ENCODE measurements at places on chromosomes 4 and X.
A peak's percentile ranks its signal among the peaks of the same experiment; 100 is the strongest.

GRCh38 chr4:53424280-53424679 is 46.8 kb downstream of the FIP1L1 start:
- no peaks in the 10 kb centered on the region for H3K27me3 ChIP-seq
- DNase-seq = no peak
- H3K4me1 ChIP-seq = peaks cover 4% of the 10 kb centered on the region

- peaks cover 27% of the 10 kb centered on the region for H3K36me3 ChIP-seq
- DNase-seq = no peak
- H3K27me3 ChIP-seq = no peaks in the 10 kb centered on the region
- H3K27ac ChIP-seq = no peak overlapping the region
- no peak overlapping the region for H3K4me3 ChIP-seq
These were observed 23.6 kb downstream of the KIF4A start for GRCh38 chrX:70313503-70313902.

DNA sequence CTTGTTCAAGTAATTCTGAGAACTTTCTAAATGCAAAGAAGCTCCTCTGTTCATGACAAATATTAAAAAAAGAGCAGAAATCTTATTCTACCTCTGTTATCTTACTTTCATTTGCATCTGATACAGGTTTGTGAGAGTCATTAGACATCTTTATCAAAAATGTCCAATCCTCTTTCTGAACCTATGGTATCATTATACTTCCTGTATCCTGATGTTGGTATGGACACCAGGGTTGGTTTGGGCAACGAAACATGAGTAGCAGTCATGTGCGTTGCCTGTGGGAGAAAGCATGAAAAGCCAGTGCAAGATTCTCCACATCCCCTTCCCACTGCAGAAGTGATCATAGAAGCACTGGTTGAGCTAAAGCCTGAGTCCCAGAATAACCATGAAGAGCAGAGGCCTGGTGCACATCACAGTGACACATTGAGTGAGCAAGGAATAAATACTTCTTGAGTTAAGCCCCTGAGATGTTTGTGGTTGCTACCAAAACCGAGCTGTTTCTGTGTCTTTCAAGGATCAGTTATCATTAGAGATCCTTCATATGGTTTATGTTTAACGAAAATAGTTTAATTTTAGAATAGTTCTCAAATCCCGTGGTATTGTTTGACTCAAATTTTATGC is 197.2 kb downstream of the BANK1 start:
- H3K36me3 ChIP-seq = no peaks in the 10 kb centered on the region
- no peak overlapping the region for H3K27ac ChIP-seq
- no peak overlapping the region for H3K4me3 ChIP-seq
- DNase-seq = no peak
- H3K4me1 ChIP-seq = no peaks in the 10 kb centered on the region

DNA sequence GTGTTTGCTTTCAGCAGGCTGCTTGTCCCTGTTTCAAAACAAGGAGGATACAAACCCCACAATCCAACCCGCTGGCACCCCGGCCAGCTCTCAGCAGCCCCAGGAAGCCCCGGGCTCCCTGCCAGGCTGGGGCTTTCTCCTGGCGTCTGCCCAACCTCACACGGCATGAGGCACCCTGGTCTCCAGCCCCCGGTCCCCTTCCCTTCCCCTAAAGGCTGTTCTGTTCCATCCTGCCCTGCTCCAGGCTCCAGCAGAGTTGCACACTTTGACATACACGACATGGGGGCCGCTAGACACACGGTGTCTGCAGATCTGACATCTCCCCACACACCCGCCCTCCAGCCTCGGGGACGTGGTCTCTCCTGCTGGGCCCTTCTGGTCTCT is 107.7 kb upstream of the ADRA2C start:
- no peaks in the 10 kb centered on the region for H3K4me1 ChIP-seq
- H3K27me3 ChIP-seq = no peaks in the 10 kb centered on the region
- no peak for DNase-seq
- H3K27ac ChIP-seq = no peak overlapping the region
- H3K4me3 ChIP-seq = no peak overlapping the region

DNA sequence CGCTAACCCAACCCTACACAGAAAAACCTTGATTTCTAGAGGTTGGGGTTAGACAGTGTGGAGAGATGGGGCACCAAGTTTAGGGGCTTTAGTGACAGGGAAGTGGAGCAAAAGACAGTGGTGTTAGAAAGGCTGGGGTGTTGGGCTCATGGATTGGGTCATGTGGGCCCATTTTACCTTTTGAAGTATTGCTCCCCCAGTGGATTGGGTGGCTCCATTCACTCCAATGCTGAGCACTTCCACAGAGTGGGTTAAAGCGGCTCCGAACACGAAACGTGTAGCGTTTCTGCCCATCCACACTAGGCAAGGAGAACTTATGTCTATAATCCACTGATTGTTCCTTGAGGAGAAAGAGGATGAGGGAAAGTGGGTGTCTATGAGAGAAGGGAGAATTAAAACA is 2.3 kb downstream of the IL2RG start:
- H3K27me3 ChIP-seq = no peaks in the 10 kb centered on the region
- H3K4me1 ChIP-seq = peaks cover 45% of the 10 kb centered on the region
- peaks cover 66% of the 10 kb centered on the region for H3K36me3 ChIP-seq
- DNase-seq = peak; percentile 63
- H3K4me3 ChIP-seq = peak overlapping the region; percentile 100

DNA sequence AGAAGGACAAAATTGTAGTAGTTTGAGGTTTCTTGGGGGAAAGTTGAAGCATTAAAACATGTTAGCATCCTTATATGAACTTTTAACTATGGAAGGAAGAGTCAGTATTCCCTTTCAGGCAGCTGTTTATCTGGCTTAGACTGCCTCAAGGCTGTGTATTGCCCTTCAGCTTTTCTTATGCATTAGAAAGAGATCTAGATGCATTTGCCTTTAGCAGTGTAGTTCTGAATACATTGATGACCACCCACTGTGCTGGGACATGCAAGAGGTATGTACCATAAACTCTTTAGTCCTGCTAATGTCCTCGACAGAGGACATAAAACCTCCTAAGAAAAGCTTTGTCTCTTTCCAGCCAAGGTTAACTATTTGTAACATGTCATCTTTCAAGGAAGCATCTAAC is 2.9 kb downstream of the FAM200B start:
- H3K4me1 ChIP-seq = peaks cover 32% of the 10 kb centered on the region
- no peaks in the 10 kb centered on the region for H3K27me3 ChIP-seq
- no peak for DNase-seq
- no peak overlapping the region for H3K27ac ChIP-seq

GRCh38 chr4:102867278-102868152 is 1.3 kb upstream of the CISD2 start:
- H3K27me3 ChIP-seq = no peaks in the 10 kb centered on the region
- DNase-seq = no peak
- peaks cover 36% of the 10 kb centered on the region for H3K36me3 ChIP-seq
- H3K4me3 ChIP-seq = peak overlapping the region; percentile 93

DNA sequence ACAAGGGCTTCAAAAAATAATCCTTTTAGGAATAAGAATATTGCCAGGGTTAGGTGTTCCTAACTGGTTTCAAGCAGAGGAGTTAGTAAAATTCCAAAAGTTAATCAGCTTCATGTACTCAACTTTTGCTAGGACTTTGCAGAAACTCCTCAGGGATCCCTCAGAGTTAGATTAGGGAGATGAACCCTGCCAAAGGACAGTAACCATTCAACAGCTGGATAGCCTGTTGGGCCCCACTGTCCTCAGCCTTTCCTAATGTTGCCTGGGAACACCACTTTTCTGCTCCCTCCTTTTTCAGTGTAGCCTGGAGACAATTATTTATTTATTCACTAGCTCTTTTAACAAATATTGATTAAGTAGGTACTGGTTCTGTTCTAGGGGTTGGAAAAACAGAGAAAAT is 53.8 kb downstream of the NFKB1 start:
- H3K4me1 ChIP-seq = peaks cover 48% of the 10 kb centered on the region

GRCh38 chrX:44291468-44292092 is 51.9 kb downstream of the EFHC2 start:
- H3K36me3 ChIP-seq = no peaks in the 10 kb centered on the region
- H3K27me3 ChIP-seq = peaks cover 2% of the 10 kb centered on the region
- H3K4me3 ChIP-seq = no peak overlapping the region
- DNase-seq = no peak

DNA sequence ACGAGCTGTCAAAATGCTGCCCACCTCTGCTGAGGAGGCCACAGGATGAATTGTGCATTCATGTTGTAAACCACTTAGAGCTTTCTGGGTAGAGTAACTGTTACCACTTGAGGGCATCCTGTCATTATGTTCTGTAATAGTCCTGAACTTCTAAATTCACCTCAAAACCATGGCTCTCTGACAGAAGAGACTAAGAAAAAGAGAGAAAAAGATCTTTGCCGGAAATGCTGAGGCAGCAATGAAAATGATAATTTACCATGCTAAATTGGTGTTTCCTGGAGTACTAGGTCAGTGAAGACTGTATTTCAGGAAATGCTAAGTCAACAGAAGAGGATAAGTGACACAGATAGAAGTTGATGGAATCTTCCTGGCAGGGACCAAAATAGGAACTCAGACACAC is 942.3 kb upstream of the SLIT2 start:
- no peak for DNase-seq
- H3K36me3 ChIP-seq = no peaks in the 10 kb centered on the region
- H3K27me3 ChIP-seq = no peaks in the 10 kb centered on the region
- no peak overlapping the region for H3K27ac ChIP-seq
